ENCODE measurements at places on chromosomes 6 and 20.
A peak's percentile ranks its signal among the peaks of the same experiment; 100 is the strongest.

DNA sequence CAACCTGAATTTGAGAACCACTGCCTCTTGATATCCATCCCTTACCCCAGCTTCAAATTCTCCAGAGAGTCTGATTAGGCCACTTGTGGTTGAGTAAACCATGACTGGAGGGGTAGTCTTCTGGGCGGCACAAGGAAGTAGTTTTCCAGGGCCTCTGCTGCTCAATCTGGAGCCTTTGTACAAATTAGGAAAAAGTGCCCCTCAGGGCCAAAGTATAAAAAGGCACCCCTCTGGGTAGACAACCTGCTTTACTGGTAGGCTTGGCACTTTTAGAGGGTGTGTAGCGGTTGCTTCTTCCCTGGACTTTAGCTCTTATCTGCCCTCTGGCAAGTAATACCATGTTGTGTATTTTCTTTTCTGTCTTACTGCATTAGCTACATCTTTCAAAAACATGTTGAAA is 32.9 kb upstream of the RPL7L1 start:
- no peak for DNase-seq

DNA sequence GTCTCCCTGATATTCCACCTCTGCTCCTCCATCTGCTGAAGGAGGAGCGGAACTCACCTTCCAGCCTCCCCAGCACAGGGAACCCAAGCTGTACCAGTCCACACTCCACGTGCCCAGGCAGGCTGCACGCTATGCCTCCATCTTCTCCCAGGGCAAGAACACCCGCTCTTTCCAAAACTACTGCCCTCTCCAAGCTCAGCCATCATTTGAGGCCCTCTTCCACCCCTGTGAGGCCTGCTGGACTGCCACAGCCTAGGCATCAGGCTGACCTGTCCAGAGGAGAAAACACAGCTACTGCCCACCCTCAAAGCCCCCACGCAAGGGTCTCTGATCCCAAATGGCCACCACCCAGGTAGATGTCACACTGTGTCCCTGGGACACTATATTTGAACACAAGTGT is 99.9 kb downstream of the PRND start:
- no peak for DNase-seq

- no peak for DNase-seq
Measured at GRCh38 chr6:80477591-80477990, 371.1 kb downstream of the BCKDHB start.

- no peak for DNase-seq
Measured at GRCh38 chr6:11058406-11058805, 14.3 kb upstream of the ELOVL2 start.

GRCh38 chr6:14620522-14620921 is 502.9 kb downstream of the CD83 start:
- DNase-seq = no peak

DNA sequence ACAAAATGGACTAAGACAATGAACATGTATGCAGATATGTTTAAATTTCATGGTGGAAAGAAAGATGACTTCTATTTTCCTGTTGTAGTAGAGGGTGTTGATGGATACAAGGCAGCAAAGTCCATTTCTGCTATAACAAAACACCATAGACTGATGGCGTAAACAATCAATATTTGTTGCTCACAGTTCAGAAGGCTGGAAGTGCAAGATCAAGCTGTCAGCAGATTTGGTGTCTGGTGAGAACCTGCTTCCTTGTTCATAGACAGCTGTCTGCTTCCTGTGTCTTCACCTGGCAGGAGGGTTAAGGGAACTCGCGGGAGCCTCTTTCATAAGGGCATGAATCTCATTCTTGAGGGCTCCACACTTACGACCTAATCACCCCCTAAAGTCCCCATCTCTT is 83.0 kb upstream of the ELOVL5 start:
- no peak for DNase-seq

- no peak for DNase-seq
Measured at GRCh38 chr6:88358846-88359245, 192.7 kb upstream of the CNR1 start.

DNA sequence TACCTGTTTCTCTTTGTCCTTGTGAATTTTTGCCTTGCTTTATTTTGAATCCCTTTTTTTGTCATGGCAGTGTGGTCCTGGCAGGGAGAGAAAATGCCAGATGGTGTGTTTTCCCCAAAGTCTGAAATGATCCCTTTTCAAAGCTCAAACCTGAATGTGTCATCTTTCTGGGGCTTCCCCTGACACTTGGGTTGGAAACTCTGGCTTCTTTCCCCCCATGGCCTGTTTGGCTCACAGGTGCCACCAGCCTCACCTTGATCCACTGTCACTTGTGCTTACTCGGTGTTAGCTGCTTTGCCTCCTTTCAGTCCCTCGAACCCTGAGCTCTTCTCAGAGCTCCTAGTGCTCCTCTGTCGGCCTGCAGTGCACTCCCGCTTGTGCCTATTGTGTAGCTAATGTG is 22.3 kb downstream of the MYBL2 start:
- no peak for DNase-seq

- DNase-seq = no peak
Measured at GRCh38 chr6:119308991-119309657, 40.4 kb downstream of the MAN1A1 start.

GRCh38 chr6:164086076-164086887 is 671.8 kb downstream of the QKI start:
- no peak for DNase-seq

- no peak for DNase-seq
Measured at GRCh38 chr6:13089296-13089994, 238.9 kb downstream of the TBC1D7 start.

DNA sequence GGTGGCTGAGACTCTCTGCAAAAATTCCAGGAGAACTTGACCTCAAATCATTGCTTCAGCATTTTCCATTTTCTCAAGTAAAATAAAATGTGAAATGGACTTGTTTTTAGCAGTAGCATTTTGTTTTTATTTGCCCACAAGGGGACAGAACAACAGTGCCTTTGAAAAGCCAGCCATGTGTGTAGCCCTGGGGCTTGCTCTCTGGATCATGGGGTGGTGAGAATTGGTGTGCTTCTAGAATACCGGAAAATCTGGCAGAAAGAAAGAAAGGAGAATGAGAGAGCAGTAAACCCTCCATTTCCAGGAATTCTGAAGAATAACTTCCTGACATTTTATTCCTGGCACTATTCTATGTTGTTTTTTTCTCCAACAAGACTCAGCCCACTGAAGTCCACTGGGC is 254.7 kb upstream of the MOCS1 start:
- DNase-seq = no peak

- DNase-seq = no peak
Measured at GRCh38 chr6:157813191-157813590, 9.9 kb upstream of the SNX9 start.

- DNase-seq = no peak
Measured at GRCh38 chr6:44892579-44892978, 435.6 kb upstream of the RUNX2 start.

- DNase-seq = no peak
Measured at GRCh38 chr6:97427648-97428047, 144.6 kb upstream of the MMS22L start.

- DNase-seq = no peak
Measured at GRCh38 chr20:49999329-49999728, 16.5 kb downstream of the SNAI1 start.

DNA sequence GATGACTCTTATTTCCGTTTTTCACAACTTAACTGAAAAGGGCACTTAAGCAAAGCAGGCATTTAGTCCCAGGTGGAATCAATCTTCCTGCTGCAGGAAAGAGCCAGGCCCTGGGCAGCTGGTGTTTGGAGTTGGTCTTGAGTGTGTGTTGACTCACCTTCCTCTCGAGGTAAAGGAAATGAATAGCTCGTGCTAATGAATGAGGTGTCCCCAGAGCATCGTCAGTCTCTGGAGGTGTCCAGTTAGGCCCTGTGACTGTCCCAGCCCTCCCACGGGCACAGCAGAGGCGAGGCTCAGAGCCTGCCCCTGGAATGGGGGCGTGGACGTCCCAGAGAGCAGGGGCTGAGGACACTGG is 277.7 kb downstream of the NRN1 start:
- DNase-seq = no peak

GRCh38 chr6:88566746-88567534 is 396.5 kb downstream of the RNGTT start:
- DNase-seq = no peak

DNA sequence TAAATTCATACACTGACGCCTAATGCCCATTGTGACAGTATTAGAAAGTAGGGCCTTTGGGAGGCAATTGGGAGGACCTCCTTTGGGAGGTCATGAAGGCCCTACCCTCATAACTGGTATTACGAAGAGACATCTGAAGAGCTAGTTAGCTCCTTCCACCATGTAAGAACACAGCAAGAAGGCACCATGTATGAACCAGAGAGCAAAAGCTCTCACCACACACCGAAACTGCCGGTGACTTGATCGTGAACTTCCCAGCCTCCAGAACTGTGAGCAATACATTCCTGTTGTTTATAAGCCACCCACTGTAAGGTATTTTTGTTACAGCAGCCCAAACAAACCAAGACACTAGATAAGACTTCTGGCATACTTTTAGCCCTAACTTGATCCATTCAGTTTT is 41.8 kb downstream of the GCLC start:
- DNase-seq = no peak

DNA sequence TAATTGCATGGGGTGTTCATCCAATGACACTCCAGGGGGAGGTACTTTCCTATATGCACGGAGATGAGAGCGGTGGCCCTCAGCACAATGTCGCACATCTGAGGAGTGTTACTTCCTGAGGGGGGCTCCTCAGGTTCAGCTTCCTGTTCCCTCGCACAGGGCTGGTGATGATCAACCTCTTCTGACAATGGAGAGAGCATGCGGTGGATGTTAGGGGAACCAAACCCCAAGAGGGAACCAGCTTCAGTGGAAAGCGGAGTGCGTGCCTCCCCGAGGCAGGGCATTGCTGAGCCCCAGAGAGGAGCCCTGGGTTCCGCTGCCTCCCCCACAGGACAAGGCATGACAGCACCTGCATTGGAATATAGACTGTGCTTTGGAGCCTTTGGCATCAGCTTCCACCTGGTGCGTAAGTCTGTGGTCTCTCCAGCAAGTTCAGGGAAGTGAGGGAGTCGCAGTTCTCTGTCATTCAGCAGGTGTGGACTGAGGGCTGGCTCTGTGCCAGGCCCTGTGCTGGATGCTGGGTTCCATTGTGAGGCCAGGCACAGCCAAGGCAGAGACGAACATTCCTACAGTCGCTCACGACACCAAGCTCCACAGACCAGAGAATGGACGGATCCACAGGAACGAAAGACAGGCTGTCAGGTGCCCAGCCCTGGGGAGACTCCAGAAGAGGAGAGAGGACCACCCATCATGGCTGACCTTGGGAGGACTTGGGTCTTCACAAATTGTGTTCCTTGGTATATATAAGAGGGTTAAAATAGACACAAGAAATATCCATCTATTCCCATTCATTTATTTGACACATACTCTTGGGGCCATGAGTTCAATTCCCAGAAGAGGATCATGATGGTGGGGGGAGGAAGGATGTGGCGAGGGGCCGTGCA is 3.9 kb upstream of the ZNF831 start:
- DNase-seq = peak; percentile 59

DNA sequence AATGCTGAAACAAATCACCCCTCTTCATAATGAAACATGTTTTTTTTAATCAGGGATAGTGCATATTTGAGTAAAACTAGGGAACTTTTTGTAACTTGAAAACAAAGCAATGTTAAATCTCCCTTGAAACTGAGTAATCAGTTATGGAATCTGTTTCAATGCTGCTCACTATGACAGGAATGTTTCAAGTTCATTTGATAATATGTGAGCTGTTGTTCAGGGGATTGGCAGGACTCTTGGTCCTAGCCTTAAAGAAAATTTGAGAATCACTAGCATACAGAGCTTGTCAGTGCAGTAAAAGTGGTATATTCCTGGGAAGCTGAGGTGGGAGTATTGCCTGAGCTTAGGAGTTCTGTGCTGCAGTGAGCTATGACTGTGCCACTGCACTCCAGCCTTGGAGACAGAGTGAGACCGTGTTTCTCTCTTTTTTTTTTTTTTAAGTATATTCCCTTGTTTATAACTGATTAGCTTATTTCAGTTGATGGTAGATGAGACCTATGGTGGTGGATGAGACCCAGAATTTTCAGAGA is 21.6 kb upstream of the CALHM6 start:
- no peak for DNase-seq

DNA sequence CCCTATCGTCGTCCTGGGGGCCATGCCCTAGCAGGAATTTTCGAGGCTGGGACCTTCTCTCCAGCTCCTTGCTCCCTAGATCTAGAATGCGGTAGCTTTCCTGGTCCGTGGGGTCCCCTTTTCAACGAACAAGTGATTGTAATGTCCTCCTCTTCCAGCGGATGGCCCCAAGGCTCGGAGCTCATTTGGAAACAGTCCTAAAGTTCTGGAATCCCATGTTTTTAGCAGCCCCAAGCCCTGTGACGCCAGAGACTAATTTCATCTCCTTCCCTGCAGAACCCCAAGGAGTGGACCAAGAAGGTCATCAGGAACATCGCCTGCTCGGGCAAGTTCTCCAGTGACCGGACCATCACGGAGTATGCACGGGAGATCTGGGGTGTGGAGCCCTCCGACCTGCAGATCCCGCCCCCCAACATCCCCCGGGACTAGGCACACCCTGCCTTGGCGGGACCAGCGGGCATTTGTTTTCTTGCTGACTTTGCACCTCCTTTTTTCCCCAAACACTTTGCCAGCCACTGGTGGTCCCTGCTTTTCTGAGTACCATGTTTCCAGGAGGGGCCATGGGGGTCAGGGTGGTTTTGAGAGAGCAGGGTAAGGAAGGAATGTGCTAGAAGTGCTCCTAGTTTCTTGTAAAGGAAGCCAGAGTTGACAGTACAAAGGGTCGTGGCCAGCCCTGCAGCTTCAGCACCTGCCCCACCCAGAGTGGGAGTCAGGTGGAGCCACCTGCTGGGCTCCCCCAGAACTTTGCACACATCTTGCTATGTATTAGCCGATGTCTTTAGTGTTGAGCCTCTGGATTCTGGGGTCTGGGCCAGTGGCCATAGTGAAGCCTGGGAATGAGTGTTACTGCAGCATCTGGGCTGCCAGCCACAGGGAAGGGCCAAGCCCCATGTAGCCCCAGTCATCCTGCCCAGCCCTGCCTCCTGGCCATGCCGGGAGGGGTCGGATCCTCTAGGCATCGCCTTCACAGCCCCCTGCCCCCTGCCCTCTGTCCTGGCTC is 48.5 kb downstream of the PYGB start:
- DNase-seq = no peak

DNA sequence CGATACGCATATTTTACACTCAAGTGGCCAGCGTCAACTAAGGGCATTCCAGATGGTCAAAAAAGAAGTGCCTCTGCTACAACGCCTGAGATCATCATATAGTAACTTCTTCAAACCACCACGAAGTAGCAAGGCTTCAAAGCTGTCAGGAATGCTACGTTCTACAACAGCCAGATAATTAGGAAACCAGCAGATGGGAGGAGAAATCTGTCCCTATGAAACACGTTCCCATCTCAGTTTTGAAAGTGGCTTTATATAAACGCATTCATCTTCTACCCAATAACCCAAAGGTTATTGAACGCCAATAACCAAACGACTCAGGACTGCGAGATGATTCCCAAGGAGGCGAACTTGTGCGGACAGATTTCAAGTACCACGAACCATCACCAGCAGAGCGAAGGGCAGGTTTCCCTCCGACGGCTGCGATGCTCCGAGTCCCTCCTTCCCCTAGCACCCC is 1.2 kb downstream of the ABHD12 start:
- DNase-seq = no peak
